ENCODE measurements at places on chromosomes 6 and 20.
A peak's percentile ranks its signal among the peaks of the same experiment; 100 is the strongest.

DNA sequence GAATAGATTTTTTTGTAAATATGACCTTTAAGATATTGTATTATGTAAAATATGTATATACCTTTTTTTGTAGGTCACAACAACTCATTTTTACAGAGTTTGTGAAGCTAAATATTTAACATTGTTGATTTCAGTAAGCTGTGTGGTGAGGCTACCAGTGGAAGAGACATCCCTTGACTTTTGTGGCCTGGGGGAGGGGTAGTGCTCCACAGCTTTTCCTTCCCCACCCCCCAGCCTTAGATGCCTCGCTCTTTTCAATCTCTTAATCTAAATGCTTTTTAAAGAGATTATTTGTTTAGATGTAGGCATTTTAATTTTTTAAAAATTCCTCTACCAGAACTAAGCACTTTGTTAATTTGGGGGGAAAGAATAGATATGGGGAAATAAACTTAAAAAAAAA is 130.9 kb downstream of the SULF2 start:
- no peak for DNase-seq

- no peak for DNase-seq
These were observed 168.4 kb downstream of the EDN1 start for GRCh38 chr6:12458558-12458957.

DNA sequence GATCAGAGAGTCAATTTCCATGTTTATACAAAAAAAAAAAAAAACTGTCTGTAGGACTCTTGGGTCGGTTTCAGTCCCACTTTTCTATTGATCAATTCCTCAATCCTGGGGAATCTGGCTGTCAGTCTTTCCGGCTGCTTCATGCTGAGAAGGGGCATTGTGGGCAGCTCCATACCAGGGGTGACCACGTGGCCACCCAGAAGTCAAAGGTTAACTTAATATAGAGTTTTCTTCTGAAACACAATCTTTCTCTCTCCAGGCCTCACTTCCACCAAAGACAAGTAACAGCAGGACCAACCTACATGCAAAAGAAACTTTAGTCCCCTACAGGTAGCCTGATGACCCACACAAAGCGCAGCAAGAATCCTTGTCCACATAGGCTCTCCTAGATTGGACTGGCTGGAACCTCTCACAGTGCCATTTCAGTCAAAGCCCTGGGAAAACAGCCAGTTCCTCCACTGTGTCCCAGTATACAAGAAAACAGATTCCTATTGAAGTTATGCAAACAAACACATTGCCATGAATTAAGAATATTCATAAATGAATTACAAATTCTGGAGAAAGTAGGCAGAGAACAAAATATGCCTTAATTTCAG is 18.5 kb upstream of the SERPINB9 start:
- no peak for DNase-seq

DNA sequence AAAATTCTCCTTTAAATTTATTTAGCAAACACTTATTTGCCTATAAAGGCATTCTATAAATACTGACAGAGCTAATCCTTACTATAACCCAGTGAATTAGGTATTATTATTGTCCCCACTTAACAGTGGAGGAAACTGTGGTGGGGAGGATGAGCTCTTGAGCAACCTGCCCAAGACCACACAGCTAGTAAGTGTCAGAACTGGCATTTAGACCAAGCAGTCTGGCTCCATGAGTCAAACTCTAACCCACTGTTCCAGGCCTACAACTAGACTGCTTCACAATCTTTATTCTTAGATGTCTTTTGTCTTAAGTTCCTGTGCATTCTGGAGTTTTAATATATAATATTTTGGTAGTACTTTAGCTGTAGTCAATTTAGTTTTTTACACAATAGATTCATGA is 530.8 kb downstream of the BCKDHB start:
- DNase-seq: no peak

DNA sequence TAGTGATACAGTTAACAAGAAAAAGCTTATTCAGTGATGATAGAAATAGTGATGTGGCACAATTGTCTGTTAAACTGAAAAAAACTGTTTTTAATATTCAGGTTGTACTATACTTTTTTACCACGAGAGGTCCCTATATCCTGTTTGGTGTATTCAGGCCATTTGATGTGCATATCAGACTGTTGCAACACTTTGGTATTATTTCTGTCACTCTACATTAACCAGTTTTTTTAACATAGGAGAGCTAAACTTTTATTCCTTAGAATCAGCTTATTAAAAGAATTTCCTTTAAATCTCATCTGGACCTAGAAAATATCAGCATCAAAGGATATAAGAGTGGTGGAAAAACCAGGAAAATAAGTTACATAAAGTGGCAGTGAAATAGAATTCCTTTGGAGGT is 36.8 kb downstream of the TSPYL4 start:
- DNase-seq: peak; percentile 49

- DNase-seq: peak; percentile 51
These were observed 35.3 kb upstream of the PTGIS start for GRCh38 chr20:49603209-49603627.

- no peak for DNase-seq
These were observed 90.3 kb upstream of the TMEM170B start for GRCh38 chr6:11447265-11447664.

- DNase-seq: no peak
These were observed 18.7 kb downstream of the ERGIC3 start for GRCh38 chr20:35560541-35560940.

Measured in NCI-H526 (cell line).